Central memory CD8-positive, alpha-beta T cell (primary cell): ENCODE measurements at places on chromosomes 3 and 15.
A peak's percentile ranks its signal among the peaks of the same experiment; 100 is the strongest.

DNA sequence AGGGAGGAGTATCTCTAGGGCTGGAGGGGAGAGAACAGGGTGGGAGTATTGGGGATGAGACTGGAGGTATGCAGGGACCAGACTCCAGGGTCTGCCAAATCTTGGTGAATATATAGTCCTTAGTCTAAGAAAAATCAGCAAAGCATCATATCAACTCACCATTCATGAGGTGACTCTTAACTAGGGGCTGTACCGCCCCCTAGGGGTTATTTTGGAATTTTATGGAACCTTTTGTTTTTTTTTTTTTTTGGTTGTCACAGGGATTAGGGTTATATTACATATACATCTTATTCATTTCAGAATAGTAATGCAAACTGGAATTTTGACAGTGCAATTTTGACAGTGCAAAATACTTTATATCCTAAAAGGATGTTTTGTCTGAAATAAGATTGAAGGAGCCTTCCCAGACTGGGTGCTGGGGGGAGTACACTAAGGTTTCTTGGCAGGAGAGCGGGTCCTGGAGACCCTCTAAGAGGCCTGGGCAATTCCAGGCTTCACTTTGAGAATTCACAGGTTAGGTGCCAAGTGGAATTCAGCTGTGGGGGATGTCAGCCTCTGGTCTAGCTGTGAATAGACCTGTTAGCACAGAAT is 7.5 kb downstream of the CMTM7 start:
- peak; percentile 43 for DNase-seq

DNA sequence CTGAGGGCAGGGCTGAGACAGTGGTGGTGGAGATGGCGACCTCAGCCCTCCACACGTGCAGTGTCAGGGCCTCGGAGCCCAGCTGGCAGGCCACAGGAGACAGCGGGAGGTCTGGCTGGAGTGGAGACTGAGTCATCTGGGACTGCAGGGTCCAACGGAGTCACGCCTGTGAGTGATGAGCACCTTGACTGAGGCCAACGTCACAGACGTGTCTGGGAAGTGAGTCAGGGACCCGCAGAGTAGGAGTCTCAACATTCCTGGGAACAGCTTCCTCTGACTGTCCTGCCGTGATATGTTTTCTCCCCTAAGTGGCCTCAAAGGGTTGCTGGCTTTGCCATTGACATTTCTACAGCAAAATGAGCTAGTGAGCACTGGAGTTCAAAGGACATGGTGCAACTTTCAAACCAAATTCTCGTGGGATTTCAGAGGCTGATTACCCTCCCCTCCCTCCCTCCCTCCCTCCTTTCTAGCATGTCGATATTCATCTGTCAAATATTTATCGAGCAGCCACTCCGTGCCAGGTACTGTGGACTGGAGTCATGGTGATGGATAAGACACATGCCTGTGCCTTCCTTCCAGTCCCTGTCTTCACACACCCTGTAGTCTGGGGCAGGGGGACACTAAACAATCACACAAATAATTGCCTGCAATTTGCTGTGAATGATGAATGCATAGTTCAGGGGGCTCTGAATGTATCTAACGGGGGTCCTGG is 53.3 kb upstream of the AMOTL2 start:
- no peak for DNase-seq

DNA sequence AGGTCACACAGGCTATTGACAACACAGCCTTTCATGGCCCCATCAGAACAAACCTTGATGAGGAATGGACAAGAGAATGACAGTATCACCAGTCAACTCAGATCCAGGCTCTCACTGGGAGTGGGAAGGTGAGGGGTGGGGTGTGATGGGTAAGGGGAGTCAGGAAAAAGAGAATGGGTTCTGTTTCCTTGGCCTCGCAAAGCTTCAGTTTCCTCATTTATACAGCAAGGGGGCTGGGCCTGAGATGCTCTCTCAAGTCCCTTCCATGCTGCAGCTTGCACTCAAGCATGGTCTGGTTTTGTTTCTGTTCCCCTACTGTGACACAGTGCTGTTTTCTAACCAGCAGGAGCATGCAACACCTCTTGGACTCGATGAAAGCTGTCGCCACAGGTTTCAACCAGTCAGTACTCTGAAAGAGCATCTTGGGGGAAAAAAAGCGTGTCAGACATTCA is 65.7 kb upstream of the IL12A start:
- no peak for DNase-seq

DNA sequence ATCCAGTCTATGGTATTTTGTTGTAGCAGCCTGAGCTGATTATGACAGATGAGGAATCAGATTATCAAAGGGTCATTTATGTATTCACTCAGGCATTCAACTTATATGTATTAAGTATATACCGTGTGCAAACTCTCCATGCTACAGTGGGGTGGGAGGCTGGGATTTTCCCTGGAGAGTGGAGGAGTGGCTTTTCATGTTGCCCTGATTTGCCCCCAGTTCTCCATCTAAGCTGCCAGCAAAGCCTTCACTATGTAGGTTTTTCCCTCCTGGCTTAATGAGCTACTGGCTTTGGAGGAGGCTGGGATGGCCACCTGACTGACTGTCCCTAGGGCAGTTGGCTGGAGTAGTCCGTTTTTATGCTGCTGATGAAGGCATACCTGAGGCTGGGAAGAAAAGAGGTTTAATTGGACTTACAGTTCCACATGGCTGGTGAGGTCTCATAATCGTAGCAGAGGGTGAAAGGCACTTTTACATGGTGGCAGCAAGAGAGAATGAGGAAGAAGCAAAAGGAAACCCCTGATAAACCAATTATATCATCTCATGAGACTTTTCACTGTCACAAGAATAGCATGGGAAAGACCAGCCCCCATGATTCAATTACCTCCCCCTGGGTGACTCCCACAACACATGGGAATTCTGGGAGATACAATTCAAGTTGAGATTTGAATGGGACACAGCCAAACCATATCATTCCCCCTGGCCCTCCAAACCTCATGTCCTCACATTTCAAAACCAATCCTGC is 253.9 kb downstream of the RPLP1 start:
- DNase-seq = no peak

DNA sequence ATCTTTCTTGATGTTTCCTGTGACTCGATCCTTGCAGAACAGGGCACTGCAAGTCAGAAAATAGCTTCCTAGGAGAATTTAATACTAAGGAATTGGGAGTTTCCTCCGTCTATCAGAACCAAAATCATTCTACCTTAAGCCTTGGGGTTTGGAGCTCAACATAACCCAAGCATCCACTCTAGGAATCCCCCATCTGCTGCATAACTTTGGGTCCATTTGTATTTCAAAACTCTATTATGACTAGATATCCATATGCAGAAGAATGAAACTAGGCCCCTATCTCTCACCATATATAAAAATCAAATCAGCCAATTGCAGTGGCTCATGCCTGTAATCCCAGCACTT is 61.7 kb upstream of the AKAP13 start:
- no peak for DNase-seq

GRCh38 chr3:122488262-122488973 is 26.3 kb downstream of the KPNA1 start:
- DNase-seq = no peak

GRCh38 chr3:26627080-26627479 is 4.5 kb downstream of the LRRC3B start:
- no peak for DNase-seq

DNA sequence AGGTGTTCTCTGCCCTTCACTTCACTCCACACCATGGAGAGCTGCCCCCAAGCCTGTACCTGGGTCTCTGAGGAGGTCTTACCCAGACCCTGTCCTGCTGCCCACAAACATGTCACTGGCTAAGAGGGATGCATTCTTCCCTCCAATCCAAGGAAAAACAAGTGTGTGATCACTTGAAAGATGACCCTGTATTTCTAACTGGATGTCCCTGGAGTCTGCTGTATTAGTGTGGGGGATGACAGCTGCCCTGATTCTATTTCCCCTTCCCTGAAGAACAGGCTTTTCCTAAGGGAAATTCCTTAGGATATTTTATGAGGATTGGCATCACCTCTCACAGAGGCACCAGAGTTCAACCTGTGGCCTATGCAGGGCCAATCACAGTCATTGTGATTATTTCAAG is 55.0 kb upstream of the GATA2 start:
- no peak for DNase-seq

- DNase-seq = no peak
Observed at GRCh38 chr15:101092156-101092866, 159.5 kb downstream of the CHSY1 start.

DNA sequence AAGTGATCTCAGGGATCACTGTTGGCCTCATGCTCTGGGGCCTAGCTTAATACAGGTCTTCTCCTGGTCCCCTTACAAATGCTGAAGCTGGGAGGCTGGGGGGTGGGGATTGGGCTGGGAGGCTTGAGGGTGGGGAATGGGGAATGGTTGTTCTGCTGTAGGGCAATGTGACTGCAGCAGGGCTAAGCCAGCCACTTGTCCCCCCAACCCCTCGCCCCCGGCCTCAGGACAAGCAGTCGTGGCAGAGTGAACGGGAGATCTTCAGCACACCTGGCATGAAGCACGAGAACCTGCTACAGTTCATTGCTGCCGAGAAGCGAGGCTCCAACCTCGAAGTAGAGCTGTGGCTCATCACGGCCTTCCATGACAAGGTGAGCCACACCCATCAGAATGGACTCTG is 17.2 kb upstream of the EXOG start:
- DNase-seq = no peak

- no peak for DNase-seq
Observed at GRCh38 chr15:101175401-101175800, 76.4 kb downstream of the CHSY1 start.

DNA sequence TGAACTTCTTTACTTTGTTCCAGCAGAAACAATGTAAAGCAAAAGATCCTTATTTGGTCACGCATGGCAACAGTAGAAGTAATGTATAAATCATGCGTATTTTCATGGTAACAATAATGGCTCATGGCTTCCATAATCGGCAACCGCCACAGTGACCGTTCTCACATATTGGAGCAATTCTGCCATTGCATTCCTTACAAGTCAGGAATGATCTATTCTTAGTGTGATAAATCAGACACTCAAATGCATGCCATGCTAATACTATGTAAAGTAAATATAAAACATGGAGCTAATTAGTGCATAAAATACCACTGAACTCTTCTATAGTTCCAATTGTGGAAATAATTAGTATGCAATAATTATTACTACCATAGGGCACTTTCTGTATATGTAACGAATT is 13.5 kb upstream of the CERS3 start:
- no peak for DNase-seq

GRCh38 chr3:53675942-53676341 is 170.3 kb downstream of the CHDH start:
- no peak for DNase-seq

DNA sequence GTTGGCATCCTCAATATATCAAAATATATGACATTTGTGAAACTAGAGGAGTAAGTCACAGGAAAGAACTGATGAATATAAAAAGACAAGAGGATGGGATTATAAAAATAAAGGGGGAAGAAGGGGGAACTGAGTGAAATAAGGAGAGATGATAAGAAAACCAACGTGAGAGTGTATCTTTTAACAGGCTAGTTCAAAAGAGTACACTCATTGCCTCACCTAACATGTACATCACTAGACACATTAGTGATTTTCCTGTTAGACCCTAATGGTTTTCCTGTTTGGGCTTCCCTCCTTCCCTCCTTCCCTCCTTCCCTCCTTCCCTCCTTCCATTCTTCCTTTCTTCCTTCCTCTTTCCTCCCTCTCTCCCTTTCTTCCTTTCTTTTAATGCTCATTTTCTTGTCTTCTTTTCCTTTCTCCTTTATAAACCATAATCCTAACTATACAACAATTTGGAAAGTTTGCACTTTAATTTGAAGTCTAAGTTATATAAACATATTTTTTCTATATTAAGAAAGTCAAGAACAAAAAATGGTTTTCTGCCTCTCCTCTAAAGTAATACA is 35.8 kb downstream of the FSIP1 start:
- no peak for DNase-seq

DNA sequence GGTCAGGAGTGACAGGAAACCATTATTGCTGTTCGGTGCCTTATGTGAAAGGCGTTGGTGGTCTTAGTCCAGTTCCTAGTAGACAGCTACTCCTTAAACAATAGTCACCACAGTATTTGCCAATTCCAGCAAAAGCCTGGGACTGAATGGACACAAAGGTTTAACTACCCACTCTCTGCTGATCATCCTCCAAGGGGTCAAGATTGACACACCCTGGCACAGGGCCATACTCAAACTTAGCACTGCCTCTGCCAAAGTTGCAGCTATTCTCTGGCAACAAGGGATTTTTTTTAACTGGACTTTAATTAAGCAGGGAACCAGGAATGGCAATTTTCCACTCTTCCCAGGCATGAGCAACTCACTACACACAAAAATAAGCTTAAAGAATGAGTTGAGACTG is 193.9 kb downstream of the NLGN1 start:
- DNase-seq = no peak

DNA sequence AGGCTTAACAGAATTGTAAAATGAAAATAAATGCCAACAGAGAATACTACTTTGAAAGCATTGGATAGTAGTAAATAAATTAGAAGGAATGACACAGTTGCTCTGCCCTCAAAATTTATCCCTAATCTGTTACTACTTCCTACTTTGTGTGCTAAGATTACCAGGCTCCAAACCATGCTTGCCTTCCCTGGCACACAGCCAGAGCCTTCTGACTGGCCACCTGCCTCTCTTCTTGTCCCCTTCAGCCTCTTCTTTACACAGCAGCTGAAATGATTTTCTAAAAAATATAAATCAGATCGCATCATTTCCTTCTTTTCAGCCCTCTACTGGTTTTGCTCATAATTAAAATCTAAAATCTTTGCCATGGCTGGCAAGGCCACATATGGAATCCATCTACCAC is 334.1 kb downstream of the FHIT start:
- no peak for DNase-seq

DNA sequence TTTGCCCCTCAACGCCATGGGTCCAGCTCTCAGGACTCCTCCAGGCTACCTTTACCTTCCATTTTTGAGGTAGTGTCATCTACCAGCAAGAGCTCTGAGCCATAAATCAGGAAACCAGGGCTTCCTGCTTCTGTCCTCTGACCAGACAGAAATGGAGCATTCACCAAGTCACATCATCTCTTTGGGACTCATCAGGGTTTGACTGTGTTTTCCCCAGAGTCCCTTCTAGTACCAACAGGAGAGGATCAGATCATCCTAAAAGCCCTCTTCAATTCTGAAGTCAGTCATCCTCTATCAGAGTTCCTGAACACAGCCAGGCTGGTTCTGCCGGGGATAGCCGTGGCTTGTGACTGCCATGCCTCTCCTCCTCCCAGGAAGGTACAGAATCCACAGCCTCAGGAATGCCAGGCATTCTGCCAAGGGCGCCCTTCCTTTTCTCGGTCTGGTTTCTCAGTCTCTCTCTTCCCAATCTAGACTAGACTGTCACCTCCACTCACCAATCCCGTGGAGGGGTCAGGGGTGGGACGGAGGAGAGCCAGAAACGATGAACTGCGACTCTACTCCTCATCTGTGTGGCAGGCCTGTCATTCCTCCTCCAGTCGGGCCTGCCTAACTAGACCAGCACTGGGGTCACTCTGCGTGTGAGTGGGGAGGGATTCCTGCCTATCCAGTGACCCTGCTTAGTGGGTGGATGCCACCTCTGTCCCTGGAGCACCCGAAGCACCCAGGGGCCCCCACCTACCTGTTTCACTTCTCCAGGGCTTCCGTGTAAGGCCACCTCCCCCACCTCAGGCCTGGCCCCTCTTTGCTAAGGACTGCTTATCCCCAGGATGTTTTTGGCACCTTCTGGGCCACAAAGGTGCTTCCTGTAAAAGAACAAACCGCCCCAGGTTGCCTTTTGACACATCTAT is 30.9 kb downstream of the CCNL1 start:
- DNase-seq = no peak
